H7 (cell line): ENCODE measurements at places on chromosomes 5 and 9. TPM values are rescaled to one million over a fixed set of nuclear protein-coding genes. Genes with fewer than 3 reads are reported as not detected.

- no peak for DNase-seq
Observed at GRCh38 chr5:33148076-33148513, 292.7 kb upstream of the TARS1 start.

GRCh38 chr9:97372580-97372979, 39.3 kb upstream of the TDRD7 start:
- DNase-seq, result no peak

BTNL8 gene
- total RNA-seq, result 0.21 and 0.22 TPM in 2 replicates

GABRA6 gene
- not detected in 2 replicates for total RNA-seq

ZNF484 gene
- total RNA-seq, result 10.6 and 19.0 TPM in 2 replicates

DNA sequence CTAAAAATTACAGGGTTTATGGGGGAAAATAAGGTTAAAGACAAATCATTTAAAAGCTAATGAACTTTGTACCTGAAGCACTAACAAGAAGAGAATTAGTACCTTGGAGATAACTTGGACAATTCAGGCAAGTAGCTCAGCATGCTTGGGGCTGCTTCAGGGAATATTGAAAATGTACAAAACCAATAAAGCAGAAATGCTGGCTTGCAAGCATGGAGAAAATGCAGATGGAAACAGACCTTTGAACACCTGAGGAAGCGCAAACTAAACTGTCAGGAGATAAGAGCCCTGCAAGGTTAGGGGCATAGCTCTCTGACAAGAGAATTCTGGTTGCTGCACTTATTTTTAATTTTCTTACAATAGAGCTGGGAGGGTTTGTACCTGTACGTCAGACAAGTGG, 42.6 kb upstream of the C5orf47 start:
- no peak for DNase-seq

TNC gene
- total RNA-seq, result 69.1 and 81.9 TPM in 2 replicates

HMCN2 gene
- 2.3 and 5.2 TPM in 2 replicates for total RNA-seq

GRCh38 chr5:34756781-34757624, 82.0 kb upstream of the TTC23L start:
- no peak for DNase-seq
